Neural crest cell (in vitro differentiated cells): ENCODE measurements at places on chromosomes 3 and 15.
A peak's percentile ranks its signal among the peaks of the same experiment; 100 is the strongest.

DNA sequence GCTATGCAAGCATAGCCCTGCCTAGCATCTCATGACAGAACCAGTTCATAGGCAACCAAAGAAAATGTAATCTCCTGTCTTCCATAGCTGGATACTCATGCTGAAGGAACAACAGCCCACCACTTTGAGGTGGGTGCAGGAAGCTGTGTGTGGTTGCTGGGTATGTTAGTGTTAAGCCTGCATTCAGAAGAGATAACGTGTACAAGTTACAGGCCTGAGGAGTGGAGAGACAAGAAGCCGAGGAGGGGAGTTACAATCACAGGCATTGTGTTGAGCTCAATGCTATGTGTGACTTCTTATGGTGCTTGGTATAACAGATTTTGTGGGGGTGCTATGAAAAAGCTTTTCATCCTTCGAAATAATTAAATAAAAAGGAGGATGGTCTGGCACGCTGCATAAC, 42.8 kb upstream of the SECISBP2L start:
- DNase-seq, result no peak

DNA sequence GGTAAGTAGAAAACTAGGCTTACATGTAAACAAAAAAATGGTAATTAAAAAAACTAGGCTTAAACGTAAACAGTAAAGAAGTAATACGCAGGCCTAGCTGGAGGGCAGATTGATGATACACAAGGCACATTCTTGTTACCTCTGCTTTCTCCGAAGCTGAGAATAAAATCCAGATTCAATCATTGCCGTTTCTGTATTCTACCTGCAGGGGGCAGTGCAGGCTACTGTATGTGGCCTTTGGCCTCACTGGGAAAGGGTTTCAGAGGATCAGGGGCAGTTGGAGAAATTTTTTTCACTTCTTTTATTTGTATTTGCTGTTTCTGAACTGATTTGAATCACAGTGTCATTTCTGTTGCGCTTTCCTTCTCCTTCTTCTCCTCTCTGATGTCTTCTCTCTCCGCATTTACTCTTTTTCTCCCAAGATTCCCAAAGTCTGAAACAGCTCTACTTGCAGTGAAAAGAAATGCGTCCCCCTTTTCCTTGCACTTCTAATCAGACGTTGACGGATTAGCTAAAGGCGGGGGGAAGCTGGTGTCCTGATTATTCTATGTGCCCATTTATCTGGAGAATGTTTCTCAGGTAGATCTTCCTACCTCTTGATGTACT, 67.1 kb upstream of the MCTP2 start:
- peak; percentile 77 for DNase-seq

GRCh38 chr3:190013943-190014924, 106.5 kb downstream of the P3H2 start:
- no peak for DNase-seq

DNA sequence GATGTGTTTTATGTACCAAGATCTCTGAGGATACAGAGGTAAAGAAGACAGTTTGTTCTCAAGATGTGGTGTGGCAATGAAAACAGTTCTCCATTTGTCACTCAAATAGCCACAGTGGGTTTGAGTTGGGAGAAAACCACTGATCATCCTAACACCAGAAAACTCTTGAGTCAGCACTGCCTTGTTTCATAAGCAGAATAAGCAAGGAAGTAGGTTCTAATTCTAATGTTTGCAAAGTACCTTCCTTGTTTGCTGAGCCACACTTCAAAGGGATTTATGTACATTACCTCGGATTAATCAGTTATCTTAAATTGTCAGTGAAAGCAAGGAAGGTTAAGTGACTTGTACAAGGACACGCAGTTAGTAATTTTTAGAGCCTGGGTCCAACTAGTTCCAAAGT, 107.8 kb upstream of the BOC start:
- no peak for DNase-seq

DNA sequence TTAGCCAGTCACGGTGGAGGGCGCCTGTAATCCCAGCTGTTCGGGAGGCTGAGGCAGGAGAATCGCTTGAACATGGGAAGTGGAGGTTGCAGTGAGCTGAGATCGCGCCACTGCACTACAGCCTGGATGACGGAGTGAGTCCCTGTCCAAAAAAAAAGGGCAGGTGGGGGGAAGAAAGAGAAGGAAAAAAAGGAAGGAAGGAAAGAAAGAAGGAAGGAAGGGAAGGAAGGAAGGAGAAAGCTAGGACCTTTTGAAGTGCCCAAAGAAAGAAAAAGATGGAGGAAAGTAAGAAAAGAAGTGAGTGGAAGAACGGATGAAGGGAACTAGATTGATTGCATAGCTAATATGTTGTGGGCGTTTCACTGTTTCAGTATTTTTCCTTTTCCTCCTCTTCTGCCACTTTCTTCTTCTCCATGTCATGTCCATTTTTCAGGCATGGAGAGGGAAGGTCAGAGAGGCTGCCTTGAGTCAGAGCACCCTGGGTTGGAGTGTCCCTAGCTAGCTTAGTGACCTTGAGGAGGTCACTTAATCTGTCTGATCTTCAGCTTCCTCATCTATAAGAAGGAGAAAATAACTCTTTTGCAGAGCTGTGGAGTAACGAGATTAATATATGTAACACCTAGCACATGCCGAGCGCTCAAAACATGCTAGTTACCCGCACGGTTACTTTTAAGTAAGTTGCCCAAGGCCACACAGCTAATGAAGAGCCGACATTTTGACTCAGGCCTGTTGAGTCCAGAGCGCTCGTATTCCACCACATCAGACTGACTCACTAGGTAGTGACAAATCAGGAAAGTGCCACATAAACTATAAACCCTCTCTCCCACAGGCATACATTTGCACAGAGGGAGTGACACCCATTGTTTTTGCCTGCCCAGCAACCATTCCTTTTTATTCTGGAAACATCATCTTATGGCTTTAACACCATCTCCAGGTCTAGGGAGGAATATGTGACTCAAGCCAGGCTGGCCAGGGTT, 42.2 kb downstream of the BHLHE40 start:
- no peak for DNase-seq

DNA sequence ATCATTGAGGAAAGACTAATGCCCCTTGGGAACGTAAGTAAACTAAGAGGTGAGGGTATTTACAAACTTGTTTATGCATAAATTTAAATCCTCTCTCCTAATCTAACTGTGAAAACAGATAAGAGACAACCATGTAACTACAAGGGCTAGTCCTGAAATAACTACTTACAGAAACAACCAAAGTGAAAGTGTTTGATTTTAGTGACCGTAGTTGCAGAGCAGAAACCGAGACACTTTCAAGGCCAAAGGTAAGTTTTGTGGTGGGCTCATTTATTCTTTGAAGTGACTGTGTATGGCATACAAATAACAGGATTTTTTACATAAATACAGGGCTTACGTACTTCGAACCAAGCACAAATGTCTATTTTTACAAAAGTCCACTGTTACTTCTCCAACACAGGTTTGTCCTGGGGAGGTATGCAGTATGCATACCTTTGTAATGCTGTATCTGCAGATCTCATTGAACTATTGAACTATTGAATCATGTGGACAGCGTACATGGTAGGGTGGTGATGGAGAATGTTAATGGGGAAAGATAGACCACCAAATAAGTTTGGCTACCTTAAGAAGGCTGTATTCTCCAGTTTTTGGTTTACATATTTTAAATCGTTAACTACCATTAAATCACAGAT, 99.6 kb upstream of the RBMS3 start:
- DNase-seq, result no peak

GRCh38 chr3:37764586-37764985, 97.1 kb upstream of the CTDSPL start:
- DNase-seq, result no peak

- no peak for DNase-seq
Observed at GRCh38 chr3:189455641-189456417, 175.4 kb upstream of the TP63 start.

GRCh38 chr15:84035399-84035766, 200.2 kb upstream of the GOLGA6L4 start:
- DNase-seq, result no peak

DNA sequence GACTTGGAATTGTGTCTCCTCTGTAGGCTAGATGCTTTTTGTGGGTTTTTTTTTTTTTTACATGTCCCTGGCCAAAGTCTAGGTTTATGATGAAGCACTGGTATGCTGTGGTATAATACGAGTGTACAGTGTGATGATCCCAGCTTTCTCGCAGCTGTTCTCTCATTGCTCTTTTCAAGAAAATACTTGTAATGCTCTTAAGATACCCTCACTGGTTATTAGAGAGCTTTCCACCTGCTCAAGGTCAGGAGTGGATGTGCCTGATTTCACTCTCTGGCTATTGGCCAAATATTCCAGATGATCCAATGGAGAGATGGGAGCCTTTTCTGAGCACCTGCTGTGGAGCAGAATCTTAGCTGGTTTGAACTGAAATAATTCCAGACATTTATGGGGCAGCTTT, 215.1 kb downstream of the MYRIP start:
- DNase-seq, result no peak

DNA sequence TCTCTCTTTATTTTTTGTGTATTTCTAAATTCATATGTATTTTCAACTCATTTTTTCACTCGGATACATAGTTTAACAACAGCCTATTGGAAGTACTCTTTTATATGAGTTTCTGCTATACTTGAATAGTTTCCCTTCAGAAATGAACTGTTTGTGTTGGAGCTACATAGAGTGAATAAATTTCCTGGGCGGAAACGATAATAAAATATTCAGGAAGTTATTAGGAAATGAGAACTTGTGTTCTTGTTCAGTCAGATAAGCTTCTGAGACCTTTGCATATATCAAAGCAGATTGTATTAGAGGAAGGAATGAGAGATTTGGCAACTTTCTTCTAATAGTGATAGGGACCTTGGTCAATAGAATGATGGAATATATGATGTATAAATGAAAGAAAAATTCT, 27.3 kb downstream of the NEO1 start:
- DNase-seq, result no peak

DNA sequence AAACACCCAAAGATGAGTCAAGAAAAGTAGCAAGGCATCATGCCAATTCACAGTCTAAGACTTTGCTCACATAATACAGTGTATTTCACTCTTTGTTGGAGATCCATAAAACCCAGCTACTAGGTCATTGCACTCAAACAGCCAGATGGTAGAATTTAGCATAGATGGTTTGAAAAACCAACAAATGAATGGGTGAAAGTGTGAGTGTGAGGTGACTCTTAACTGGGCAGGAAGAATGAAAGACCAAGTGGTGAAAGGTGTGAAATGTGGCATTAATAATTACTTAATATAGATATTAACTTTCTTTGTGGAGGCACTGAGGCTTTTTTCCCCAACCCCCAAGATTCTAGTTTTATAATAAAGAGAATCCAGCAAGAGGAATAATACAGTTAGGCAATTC, 159.5 kb downstream of the SQOR start:
- DNase-seq, result no peak

GRCh38 chr3:126349611-126350501, 7.4 kb downstream of the KLF15 start:
- DNase-seq, result no peak

DNA sequence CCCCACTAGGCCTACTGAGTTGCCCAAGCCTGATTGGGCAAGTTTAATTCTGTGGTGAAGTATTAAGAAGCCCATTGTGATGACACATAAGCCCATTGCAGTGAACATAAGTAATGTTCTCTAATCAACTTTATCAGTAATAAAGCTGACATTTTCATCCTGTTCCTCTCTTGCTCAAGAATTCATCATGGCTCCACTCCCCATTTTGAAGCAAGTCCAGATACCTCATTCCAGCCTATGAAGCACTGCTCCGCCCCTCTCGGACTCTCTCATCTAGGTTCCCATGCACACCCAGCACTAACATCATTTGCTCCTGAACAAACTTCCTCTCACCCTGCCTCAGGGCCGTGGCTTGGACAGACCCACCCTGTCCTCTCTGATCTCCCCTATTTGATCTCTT, 10.5 kb downstream of the SHF start:
- DNase-seq, result no peak

- no peak for DNase-seq
Observed at GRCh38 chr15:71329497-71330260, 214.4 kb downstream of the THSD4 start.

GRCh38 chr3:150761831-150762661, 923 bp downstream of the SIAH2 start:
- peak; percentile 14 for DNase-seq

- no peak for DNase-seq
Observed at GRCh38 chr3:149332771-149333170, 665 bp downstream of the TM4SF18 start.

GRCh38 chr3:37054370-37054769, 61.1 kb downstream of the MLH1 start:
- no peak for DNase-seq

- no peak for DNase-seq
Observed at GRCh38 chr3:52281981-52282801, 3.7 kb upstream of the WDR82 start.

DNA sequence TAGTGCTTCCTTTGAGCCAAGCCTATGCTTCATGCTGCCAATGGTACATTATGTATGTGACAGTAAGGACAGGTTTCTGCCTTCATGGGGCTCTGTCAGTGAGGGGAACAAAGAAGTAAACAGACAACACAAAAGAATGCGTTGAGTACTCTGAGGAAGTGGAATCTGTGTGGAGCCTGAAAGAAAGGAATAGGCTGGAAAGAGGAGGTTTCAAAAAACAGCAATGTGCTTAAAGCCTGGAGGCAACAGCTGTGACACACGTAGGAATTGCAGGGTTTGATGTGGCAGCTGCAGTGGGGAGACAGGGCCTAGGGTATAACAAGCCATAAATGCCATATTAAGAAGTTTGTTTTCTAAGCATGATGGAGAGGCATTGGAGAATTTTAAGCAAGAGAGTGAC, 316.7 kb downstream of the CLSTN2 start:
- DNase-seq, result no peak

DNA sequence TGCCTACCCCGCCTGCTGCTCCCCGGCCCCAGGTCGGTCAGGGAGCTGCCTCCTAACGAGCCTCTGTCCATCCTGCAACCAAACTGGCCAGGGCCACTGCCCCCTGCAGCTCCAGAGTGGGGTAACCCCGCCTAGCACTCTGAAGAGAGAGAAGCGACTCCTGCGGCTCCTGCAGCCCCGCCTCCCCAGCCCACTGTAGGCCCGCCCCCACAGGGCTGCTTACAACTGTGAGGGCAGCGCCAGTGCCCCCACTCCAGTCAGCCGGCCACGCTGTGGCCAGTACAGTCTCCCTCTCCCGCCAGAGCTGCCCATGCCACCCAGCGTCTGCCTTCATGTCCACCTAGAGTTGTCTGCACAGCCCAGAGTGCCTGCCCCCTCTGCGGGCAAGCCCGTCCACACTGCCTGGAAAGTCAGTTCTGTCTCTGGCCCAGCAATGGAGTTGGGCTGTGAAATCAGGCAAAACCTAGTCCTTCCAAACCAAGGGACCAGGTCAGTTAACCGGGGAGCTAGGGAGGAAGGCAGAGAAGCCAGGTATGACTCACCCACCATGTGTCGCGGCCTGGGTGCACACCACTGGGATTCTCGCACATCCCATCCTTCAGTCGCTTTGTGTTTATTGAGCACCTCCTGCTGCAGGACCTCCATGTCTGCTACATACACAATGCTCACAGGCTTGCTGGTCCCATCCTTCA, 2.4 kb downstream of the UCN2 start:
- DNase-seq, result peak; percentile 62
